ENCODE measurements at places on chromosomes 2 and 18.

- DNase-seq = no peak
Observed at GRCh38 chr2:120182019-120182560, 41.1 kb downstream of the TMEM185B start.

DNA sequence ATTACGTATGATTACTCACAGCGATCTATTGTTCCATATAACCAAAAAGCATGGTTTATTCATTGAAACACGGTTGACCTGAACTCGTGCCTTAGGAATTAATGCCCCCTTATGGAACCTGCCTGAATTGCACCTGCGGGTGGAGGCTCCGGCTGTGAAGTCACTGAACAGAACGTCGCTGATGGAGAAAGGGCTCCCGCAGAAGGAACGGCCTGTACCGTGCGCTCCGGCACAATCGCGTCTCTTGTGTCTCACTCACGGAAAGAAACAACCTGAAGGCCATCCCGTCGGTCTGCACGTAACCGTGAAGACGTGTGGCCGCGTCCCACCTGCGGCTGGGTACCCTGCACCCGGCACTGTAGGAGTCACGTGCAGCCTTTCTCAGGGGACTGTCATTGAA is 133.1 kb downstream of the NFATC1 start:
- DNase-seq = peak; percentile 44

- no peak for DNase-seq
Observed at GRCh38 chr2:38146275-38146906, 70.4 kb upstream of the CYP1B1 start.

DNA sequence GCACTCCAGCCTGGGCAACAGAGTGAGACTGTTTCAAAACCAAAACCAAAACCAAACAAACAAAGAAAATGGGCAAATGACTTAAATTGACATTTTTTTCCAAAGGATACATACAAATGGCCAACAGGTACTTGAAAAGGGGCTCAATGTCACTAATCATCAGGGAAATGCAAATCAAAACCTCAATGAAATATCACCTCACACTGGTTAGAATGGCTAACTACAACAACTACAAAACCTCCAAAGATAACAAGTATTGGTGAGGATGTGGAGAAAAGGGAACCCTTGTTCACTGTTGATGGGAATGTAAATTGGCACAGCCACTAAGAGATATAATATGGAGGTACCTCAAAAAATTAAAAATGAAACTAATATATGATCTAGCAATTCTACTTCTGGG is 213.2 kb upstream of the HS6ST1 start:
- no peak for DNase-seq

DNA sequence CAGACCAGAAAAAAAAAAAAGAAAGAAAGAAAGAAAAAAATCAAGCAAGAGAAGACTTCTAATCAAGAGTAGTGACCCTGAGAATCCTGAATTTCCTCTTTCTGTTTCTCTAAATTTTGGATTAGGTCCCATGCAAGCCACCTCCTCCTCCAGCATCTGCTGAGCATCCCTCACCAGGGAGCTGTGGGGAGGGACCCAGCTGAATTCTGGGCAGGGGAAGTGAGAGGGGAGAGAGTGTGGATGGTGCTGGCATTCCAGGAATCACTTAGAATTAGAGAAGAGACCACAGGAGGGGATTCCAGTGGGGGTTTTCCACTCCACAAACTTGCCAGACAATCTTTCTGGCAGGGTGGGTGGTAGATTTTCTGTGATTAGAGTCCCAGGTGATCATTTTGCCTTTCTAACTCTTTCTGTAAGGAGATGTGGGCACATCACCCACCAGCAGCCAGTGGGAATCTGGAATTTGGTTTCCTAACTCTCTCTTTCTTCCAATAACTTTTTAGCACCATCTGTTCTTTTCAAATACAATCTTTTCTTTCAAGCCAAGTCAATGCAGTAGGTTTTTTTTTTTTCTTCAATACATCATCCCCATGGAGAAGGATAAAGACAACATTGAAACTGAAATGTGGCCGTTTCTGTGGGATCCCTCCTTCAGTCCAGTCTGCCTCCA is 279.2 kb downstream of the CLIP4 start:
- no peak for DNase-seq

DNA sequence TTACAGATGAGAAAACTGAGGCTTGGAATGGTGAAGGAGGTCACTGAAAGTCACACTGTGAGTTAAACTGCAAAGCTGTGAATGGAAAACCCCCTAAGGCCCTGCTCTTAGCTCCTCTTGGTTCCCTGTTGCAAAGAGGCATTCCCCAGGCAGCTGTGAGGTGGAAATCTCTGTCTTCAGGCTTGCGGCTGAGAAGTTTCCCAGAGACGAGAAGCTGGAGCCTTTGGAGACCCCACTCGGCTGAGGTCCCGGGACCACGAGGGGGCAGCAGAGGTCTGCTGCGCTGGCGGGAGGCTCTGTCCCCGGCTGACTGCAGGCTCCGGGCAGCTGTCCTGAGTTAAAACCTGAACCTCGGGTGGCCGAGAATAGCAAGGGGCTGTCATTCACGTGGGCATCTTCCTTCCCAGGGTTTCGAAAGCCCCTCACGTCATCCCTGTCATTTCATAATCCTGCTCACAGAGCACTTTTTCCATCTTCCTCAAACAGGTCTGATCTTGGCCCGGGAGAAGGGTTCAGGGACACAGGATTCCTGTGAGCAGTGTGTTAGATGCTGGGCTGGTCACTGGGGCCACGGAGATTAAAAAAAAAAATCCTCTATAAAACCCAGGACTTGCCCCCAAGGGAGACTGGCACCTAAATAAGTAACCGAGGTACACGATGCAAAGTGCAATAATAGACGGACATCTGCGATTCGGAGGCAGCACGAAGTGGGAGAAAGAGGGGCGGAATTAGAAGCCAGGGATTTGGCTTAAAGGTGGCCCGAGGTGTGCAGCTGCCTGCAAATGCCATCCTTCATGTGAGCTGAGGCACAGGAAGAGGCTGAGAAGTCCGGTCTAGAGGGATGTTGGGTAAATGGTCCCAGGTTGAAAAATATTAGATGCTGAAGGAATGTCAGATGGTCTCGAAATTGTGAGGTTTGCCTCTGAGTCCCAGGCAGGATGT is 24.6 kb upstream of the ATOH8 start:
- DNase-seq = peak; percentile 62

DNA sequence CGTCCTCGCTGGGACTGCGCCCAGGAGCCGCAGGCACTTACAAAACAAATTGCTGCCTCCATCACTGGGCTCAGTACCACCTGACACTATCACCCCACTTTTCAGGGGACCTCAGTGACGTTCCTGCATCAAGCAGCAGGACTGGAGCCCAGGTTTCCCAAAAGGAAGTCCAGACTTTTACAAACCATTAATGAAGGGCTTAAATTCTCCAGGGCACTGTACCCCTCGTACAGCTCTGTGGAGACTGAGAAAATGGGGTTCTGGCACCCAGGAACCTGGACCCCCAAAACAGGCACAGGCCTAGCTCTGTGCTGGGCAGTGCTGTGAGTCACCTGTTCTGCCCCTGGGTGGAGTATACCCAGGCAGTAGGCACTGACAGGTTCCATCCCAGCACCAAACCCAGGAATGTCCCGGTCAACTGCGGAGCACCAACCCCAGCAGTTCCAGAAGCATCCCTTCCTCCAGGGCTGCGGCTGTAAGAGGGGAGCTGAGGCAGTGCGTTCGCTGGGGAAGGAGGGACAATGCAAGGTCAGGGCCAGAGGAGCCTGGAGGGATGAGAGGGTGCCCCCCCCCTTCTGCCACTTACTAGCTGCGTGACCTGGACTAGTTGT is 24.6 kb upstream of the NOTO start:
- DNase-seq = no peak

DNA sequence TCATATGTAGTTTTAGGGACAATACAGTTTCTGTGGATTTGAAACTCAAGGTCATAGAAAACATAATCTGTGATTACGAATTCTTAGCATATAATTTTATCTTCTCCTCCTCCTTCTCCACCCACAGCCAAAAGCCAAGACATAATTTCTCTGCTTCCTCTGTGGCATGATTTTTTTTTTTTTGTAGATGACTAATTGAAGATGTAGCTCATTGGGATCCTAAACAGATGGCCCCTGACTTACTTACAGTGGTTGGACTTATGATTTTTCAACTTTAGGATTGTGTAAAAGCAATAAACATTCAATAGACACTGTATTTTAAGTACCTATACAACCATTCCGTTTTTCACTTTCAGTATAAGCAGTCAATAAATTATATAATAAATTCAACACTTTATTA is 42.3 kb downstream of the FSIP2 start:
- DNase-seq = no peak

- DNase-seq = no peak
Observed at GRCh38 chr2:162524192-162524591, 180.3 kb downstream of the GCA start.

DNA sequence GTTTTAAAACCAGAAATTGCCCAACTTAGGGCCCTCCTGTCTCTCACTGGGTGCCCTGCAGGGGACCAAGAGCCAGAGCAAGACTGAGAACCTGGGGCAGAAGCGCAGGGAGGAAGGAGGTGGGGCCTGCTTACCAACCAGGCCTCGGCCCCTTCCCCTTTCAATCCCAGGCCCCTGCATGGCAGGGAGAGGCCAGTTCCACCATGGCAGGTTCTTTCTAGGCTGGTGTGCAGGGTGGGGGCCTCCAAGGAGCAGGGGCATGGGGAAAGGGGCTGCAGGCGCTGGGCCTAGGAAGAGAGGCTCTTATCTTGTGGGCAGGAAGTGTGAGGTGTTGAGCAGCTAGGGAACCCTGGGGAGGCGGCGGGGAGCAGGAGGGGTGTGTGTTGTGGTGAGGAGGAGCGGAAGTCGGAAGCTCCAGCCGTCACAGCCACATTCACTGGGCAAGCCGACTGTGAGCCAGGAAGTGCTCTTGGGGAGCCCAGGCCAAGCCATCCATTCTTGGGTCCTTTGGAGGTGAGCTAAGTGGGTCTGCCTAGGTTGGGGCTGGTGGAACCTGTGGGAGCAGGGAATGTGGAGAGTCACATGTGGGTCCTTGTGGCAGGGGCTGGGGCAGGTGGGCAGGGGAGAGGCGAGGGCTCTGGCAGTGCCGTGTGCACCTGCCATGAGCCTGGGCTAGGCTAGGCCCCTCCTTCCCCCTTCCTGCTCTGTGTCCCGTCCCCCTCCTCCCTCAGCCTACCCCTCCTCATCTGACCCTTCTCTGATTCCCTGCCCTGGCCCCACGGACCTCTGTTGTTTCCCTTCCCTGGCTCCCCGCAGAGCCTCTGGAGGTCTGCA is at the start of gene PSD4:
PSD4 (plus strand) TSS at position 430 of the 834 bp plus-strand sequence. CDS start 8,486 bp downstream, outside the sequence.
- DNase-seq = peak; percentile 59

DNA sequence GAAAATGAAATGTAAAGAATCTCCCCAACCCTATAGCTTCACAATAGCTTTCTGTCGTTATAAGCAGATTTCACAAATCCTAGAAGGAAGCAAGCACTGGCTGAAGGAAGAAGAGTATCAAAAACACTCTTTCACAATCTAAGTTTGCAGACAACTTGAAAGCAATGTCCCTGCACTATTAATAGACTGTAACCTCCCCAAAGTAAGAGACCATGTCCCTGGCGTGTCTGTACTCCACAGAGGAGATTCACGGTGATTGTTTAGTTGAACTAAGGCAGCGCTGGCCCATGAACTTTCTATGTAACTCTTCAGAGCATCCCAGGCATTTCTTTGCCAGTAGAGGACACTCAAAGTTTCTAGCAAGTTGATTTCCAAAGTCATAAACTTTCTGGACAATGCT is 128.0 kb upstream of the HNRNPA3 start:
- DNase-seq = no peak

DNA sequence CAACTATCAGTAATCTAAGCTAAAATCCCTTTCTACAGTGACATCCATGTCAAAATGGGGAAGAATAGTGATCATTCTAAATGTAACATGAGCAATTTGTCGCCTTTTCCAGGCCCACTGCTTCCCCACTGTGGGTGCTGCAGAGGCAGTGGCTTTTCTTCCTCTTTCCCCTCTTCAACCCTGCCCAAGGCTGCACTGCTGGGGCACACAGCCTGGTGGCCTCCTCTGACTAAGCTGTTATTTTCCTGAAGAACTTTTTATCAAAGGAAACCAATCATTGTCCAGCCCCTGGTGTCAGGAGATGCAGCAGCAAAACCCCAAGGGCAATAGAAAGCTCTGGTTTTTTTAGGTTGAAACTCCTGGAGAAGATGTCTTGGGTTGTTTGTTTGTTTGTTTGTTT is 117.6 kb upstream of the KLF7 start:
- no peak for DNase-seq

GRCh38 chr2:135532581-135532980 is 1.3 kb downstream of the R3HDM1 start:
- DNase-seq = no peak

DNA sequence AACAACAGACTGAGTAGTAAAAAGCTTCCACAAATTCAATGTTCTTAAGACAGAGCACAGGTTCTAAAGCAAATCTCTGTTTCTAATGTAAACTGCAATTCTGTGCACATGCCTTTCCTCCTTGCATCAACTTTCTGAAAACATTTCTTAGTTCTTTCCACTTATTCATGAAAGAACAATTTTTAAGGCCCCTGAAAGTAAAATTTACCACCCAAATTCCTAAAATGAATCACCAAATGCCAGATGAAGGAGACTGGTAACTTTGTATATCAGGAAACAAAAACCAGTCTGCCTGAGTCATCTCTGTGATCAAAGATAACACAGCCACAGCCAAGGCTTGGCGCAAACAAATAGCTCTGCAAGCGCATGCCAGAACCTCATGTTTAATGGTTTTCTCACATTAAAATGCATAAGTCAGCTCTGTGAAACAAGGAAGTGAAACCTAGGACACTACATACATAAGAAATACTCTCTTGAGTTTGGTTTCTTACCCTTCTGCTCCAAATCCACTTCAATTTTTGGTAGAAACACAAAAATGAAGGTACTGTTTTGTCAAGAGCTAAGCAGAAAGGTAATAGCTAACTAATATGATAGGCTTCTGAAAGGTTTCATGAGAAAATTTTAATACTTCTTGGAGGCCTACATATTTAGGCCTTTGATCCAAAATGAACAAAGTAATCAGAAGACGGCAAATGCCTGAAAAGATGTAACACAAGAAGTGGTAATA is 169.4 kb downstream of the THADA start:
- peak; percentile 11 for DNase-seq

DNA sequence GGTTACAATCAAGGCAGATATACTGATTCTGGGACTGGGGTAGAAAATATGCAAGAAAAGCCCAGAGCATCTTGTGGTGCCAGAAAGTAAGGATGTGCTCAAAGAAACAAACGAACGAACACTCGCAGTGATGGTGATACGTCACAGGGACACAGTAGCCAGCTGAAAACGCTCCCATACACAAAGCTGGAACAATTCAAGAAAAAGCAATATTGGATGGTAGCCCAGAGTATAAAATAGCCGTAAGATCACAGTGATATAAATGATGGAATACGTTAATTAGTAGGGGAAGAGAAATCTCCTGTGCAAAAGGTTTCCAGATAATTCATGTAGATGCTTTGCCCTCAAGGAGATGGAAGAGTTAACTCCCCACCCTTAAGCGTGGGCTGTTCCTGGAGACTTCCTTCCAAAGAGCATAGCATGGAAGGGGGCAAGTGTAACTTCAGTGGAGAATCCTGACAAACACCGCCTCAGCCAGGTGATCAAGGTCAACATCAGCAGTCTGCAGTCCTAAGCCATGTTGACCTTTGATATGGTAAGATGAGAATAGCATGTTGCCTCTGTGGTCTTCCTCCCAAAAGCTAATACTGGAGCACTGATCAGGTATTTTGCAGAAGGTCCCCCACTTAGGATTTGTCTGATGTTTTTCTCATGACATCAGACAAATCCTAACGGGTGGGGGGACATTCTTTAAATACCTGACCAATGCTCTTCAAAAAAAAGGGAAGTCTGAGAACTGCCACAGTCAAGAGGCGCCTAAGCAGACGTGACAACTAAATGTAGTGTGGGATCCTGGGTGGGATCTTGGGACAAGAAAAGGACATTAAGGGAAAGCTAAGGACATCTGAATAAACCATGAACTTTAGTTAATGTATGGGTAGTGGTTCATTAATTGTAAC is 99.0 kb downstream of the NCK2 start:
- DNase-seq = no peak
